Right lung (tissue), 10 donors: ENCODE measurements at places on chromosomes 12 and 14. TPM values are rescaled to one million over a fixed set of nuclear protein-coding genes. Genes with fewer than 3 reads are reported as not detected.

- no peak for DNase-seq
These were observed 2.7 kb downstream of the MYO1A start for GRCh38 chr12:57046947-57047890.

DNA sequence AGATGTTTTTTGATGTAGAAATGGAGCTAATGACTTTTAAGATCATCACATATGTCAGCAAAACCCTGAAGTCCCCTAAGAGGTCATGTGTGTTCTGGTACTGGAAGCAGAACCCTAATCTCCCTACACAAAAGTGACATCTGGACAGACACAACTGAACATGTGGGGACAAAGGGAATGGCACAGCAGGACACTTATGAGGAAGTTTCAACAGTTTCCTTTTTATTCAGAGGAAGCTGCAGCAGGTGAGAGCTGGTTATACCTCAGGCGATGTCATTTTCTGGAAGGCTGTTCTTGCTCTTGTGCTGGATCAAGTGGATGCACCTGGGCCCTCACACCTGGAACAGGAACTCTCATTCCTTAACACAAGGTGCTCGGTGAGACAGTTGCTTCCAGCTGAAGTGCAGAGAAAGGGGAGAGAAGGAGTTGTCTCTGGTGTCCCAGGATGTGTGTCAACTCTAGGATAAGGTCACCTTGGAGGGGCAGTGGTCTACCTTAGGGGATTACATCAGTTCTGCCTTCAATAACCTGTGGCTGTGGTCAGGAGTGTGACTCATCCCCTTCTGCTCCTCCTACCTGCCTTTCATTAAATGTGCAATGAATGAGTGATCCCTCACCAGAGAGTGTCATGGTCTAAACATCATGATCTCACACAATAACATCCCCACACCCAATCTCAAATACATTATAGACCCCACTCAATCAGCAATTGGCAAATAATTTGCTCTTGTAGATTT lies 463.4 kb downstream of the TMEM121 start:
- DNase-seq: no peak

DNA sequence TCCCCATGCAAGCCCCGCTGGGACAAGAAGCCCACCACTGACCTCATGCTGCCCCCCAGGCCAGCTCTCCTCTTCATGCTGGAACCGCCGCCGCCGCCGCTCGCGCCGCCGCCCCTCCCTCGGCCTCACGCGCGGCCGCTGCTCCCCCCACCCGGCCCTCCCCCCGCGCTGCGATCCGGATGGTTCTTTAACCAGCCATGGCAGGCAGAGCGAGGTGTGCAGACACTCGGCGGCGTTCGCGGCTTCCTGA lies at the start of gene DCAF5:
Gene DCAF5 (minus strand): TSS at position 218 of the 250 bp plus-strand sequence. CDS start 141 bp downstream, at position 77.
- no peak for DNase-seq

DNA sequence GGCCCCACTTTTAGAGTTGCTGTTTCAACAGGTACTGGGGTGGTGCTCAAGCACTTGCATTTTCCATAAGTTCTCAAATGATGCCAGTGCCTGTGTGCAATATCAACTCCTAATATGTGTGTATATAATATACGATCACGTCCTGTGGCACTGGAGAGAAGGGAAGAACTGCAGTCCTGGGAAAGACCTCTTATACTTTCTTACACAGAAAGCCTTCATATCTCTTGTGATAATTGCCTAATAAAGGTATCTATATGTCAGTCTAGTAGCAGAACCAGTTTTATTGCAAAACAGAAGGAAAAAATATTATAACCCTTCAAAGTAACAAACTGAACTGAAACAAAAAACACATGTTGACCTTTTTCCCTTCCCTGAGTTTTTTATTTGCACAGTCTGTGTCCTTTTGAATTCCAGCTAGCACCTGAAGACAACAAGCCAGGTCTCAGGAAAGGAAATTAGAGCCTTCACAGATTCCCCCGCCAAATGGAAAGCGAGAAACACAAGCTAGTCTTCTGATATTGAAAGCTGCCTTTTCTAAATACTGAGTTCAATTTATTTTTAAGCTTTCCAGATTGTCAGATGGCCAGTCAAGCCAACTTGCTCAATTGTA lies 44.4 kb downstream of the IGF1 start:
- no peak for DNase-seq

GRCh38 chr14:66643344-66643743 lies 135.4 kb downstream of the GPHN start:
- DNase-seq: no peak

DNA sequence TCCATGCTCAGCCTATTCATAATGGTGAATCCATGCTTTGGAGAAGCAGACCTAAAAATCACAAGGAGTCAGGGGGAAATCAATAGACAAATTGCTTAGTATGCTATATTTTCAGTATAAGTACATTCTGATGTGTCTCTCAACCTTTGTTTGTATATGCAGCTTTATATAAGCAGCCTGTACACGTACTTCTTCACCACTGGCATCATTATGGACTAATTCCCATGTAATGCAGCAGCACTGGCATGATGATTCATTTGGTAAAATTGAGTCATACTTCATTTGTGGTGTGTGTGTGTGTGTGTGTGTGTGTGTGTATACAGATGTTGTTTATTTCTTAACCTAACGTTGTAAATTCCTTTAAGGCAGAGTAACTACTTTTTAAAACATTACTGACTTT lies 10.9 kb downstream of the DCP1B start:
- DNase-seq: no peak

DNA sequence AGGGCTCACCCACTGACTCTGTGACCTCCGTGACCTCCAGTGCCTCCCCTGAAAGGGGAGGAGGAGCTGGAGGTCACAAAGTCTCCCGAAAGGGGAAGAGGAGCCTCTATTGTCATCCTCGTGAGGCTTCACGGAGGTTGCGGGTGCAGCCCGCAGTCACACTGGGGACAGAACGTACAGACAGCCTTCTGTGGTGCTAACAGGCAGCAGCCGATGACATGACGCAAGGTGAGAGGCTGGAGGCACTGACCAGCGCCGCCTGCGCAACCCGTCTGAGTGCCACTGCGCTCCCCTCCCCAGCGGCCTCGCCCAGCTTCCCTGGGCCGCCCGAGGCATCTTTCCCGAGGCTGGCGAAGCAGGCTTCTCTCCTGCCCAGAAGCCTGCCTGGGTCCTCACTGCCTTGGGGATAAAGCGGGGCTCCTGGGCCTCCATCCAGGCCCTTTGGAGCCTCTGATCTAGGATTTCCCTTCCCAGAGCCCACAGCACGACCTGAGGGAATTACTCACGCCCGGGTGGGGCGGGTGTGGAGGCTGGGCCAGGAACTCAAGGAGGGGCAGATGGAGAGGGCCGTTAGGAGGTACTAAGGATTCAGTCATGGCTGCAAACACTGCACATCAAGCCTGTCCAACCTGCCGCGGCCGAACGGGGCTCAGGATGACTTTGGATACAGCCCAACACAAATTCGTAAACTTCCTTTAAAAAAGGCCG lies 12.3 kb upstream of the LBHD2 start:
- DNase-seq: no peak

- no peak for DNase-seq
These were observed 314.8 kb upstream of the SFSWAP start for GRCh38 chr12:131395971-131396573.

GRCh38 chr14:34055157-34055950 lies 104.5 kb upstream of the EGLN3 start:
- DNase-seq: no peak

DNA sequence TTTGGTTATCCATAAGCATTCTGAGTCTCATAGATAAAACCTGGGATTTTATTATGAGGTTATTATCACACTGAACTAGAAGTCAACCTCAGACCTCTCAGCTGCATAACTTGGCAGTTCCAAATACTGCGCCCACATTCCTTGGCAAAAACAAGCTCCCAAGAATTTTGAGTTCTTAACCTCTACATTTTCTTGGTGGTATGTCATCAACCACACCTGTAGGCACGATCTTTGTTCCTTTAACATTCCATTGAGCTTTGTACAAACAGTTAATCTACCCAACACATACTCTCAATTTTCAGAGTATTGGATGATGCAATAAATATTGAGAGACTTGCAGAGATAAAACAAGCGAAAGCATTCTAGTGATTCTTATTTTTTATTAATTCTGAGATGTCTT lies 371.8 kb upstream of the PRICKLE1 start:
- DNase-seq: no peak

GRCh38 chr12:66851134-66851533 lies 172.3 kb upstream of the GRIP1 start:
- DNase-seq: no peak

DNA sequence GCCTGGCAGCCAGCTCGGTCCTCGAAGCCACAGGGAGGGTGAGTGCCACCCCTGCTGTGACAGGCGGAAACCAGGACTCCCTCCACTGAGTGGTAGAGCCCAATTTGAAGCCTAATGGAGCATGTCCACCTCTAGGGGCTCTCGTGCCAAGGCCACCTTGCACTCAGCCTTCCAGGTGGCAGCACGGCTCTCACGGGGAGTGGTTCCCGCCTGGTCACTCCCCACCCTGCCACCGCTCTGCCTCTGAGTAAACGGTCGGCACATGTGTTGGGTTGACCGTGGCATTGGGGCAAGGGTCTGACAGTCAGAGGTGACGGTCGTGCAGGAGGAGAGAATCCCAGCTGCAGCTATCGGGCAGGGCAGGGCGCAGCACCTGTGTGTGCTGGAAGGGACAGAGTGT lies 34.8 kb downstream of the IL31 start:
- DNase-seq: no peak

DNA sequence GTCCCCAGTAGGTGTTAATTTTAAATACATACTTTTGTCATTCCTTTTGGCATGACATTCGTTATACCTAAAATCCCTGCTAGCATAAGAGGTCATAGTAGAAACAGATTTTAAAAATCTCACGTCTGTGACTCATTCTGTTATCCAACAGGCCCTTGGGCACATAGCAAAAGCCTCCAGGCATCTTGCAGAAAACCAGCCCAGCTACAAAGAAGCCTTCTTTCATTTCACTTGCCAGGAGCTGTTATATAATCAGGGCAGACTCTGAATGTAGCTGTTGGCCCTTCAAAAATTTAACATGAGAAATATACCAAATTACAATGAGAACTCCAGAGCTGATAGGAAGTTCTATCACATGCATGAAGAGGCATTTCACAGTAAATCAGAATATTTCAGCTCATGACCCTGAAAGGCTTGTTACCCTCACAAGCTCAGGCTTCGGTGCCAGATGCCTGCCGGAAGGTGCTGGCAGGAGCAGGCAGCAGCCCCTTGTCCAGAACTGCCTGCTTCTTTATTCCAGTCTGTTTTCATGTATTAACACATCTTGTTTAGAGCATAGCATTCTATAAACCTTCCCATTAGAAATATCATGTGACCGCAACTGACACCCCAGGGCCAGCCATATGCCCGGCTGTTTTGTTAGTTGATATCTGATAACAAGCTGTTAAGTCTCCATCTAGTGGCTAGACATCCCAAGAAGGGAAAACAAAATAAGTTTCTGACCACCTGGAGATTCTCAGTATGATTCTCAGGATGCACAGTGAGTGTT lies 17.8 kb downstream of the E2F7 start:
- no peak for DNase-seq

- no peak for DNase-seq
These were observed 190.3 kb upstream of the ATF7IP start for GRCh38 chr12:14175206-14175605.

DNA sequence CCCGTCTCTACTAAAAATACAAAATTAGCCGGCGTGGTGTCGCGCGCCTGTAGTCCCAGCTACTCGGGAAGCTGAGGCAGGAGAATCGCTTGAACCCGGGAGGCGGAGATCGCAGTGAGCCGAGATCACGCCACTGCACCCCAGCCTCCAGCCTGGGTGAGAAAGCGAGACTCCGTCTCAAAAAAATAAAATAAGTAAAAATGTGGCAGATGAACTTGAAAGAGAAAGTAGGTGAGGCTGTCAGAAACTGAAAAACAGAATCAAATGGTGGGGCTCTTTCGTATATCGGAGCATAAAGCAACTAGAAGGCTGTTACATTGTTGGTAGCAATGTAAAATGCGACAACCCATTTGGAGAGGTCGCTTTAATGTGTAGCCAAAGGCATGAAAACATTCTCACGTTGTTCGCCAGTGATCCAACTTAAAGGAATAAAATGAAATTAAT lies 767 bp upstream of the CCNT1 start:
- peak; percentile 15 for DNase-seq

DNA sequence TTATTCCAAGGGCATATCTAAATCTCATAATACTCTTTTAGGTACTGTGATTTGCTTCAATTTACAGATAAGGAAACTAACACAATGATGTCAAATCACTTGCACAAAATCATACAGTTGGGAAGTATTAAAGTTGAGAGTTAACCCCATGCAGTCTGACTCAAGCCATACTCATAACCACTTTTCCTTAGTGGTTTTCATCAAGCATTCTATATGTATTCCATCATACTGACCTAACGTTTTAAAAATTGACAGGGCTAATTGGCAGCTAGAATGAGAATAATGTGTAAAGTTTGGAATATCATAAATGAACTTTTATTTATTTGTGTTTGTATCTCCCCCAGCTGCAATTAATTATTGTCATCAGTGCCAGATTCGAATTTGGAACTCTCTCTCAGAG lies 20.9 kb downstream of the PUS7L start:
- DNase-seq: no peak

- no peak for DNase-seq
These were observed 48.7 kb downstream of the SPTB start for GRCh38 chr14:64830961-64831360.

GRCh38 chr12:54285150-54286041 lies 4.9 kb downstream of the HNRNPA1 start:
- no peak for DNase-seq

- DNase-seq: no peak
These were observed 22.4 kb upstream of the MARK3 start for GRCh38 chr14:103362780-103363179.

- DNase-seq: no peak
These were observed 143.8 kb upstream of the RTL1 start for GRCh38 chr14:101047326-101047725.

- DNase-seq: no peak
These were observed 56.3 kb downstream of the PLXNC1 start for GRCh38 chr12:94204499-94205247.

DNA sequence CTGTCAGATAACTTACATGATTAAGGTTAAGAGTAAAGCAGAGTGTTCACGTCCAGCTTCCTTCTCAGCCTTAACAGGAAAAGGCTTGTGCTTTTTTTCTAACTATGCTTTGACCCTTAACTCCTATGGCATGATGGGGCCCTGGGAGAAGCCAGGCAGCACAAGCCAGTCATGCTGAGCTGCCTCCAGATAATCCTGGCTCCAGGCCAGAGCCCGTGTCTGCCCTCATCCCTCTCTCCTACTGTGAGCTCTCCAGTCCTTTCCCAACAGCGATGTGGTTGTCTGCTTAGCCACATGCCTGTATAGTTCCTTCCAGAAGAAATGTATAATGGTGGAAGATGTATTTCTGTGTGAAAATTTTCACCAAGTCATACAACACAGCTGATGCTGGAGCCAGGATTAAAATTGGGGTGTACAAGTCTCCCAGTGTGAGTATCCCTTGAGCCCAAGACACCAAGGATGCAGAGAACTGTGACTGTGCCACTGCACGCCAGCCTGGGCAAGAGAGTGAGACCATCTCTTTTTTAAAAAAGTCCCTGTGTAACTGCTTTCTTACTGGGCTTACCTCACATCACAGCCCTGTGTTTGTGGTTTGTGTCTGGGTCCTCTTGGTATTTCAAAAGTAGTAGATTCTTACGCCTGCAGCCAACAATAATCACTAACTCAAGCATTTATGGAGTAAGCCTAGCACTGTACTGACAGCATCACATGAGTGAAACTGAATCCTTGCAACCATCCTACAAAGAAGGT lies 7.9 kb upstream of the ITFG2 start:
- DNase-seq: no peak

- peak; percentile 8 for DNase-seq
These were observed 770.9 kb upstream of the FOXG1 start for GRCh38 chr14:27995691-27996090.

Gene SLCO1A2
- polyA plus RNA-seq: 0.33 TPM

Gene SIX4
- 4.7 TPM for polyA plus RNA-seq

Gene CLEC2A
- polyA plus RNA-seq: not detected

Gene FAM222A
- 2.7 TPM for polyA plus RNA-seq

Gene RHEBL1
- 2.3 TPM for polyA plus RNA-seq

Gene SIX1
- polyA plus RNA-seq: 0.81 TPM

Gene OR8S1
- polyA plus RNA-seq: not detected
